ENCODE measurements at places on chromosomes 2 and 18.

GRCh38 chr18:63157293-63158011 is 162.1 kb downstream of the BCL2 start:
- DNase-seq: no peak

GRCh38 chr18:36247036-36247435 is 50.5 kb upstream of the FHOD3 start:
- DNase-seq: no peak

GRCh38 chr2:205714058-205714776 is 31.9 kb downstream of the NRP2 start:
- DNase-seq: no peak

- DNase-seq: no peak
Observed at GRCh38 chr2:238789317-238789806, 58.5 kb upstream of the TWIST2 start.

DNA sequence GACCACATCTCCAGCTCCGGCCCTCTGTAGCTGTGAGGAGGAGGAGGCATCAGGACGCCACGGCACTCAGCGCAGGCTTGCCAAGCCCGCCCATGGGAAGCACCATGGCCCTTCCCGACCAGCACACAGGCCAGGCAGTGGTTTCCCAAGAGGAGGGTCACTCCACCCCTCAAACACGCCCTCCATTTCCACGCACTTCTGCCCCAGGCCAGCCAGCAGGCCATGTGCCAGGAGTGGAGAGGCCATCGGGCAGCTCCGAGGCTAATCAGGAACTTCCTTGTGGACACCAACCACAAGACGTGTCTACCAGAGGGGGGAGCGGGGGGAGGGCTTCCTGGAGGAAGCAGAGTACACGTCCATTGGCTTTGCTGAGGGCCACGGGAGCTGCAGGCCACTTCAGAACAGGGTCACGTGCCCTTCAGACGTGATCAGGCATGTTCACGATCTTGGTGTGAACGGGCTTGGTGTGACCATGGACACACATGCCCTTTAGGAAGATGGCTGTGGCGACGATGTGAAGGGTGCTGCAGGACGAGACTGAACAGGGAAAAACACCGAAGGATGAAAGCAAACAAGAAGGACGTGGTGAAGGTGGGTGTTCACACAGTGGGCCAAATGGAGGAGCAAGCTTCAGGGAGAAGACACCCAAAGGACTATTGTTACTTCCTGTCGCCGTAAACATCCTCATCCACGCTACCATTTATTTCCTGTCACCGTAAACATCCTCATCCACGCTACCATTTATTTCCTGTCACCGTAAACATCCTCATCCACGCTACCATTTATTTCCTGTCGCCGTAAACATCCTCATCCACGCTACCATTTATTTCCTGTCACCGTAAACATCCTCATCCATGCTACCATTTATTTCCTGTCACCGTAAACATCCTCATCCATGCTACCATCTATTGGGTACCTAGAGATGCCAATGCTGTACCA is 6.5 kb upstream of the MTERF4 start:
- no peak for DNase-seq

DNA sequence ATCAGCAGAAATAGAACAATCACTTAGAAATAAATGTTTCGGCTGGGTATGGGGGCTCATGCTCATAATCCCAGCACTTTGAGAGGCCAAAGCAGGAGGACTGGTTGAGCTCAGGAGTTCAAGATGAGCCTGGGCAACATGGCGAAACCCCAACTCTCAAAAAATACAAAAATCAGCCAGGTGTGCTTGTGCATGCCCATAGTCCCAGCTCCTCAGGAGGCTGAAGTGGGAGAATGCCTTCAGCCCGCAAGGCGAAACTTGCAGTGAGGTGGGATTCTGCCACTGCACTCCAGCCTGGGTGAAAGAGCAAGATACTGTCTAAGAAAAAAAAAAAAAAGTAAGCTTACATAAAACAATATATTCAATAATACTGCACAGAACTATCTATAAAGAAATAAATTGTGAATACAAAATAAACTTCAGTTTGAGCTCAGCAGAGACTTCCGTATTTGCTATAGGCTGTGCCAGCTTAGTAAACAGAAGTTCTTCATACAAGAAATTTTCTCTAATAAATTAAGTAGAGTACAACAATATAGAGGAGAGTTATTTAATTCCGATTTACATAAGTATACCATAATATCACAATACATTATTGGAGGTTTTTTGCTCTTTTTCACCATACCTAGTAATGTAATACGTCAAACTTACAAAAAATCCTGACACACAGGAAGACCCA is 43.6 kb downstream of the SRBD1 start:
- no peak for DNase-seq

DNA sequence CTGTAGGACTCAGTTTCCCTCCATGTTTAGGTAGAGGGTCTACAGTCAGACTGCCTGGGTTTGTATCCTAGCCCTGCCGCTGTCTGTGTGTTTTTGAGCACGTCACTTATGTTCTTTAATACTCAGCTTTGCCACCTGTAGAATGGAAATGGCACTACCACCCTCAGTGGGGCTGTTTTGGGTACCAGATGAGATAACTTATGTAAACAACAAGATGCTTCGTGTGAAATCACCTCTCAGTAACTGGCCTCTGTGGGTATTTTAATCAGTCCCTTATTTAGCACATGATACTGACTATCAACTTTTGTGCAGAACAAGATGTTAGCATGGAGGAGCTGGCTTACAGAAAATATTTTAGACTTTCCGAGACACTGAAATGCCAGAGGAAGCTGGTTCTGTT is 296.0 kb downstream of the LRRTM1 start:
- DNase-seq: no peak

GRCh38 chr18:13382954-13383827 is 164.6 kb downstream of the LDLRAD4 start:
- no peak for DNase-seq

GRCh38 chr18:66754335-66754734 is 150.4 kb upstream of the CDH19 start:
- no peak for DNase-seq

GRCh38 chr2:68426848-68427579 is 40.1 kb downstream of the FBXO48 start:
- DNase-seq: no peak

DNA sequence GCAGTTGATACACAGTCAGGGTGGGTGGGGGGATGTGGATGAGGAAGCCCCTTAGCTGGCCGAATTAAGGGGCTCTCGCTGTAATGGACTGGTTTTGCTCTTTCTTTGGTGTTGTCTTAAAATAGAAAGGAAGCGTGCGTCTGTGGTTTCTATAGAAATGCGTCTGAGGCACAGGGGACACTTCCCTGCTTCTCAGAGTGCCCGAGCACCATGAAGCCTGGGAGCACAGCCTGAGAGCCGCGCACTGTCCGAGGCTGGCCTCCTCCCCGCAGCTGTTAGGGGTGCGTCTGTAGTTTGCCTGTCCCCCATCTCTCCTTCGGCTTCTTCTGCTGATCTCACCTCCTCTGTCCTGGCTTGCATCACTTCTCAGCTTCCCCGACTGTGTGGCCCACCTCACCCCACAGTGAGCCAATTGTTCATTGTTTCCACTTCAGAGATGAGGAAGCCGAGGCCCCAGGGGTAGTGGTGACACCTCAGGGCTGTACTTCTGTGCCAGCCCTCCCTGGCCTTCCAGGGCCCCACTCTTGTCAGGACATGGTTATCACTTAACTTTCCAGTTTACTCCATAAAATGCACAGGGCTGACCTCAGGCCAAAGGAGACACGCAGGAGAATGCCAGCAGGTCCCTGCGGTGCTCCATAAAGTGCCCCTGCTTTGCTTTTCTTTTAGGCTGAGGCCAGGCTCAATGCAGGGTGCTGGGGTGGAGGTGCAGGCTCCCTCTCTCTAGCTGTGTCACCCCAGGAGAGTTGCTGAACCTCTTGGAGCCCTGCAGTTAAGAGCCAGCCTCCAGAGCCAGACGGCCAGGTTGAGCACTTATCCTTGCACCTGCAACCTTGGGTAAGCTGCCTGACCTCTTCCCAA is 210.6 kb downstream of the SEPTIN10 start:
- DNase-seq: no peak

DNA sequence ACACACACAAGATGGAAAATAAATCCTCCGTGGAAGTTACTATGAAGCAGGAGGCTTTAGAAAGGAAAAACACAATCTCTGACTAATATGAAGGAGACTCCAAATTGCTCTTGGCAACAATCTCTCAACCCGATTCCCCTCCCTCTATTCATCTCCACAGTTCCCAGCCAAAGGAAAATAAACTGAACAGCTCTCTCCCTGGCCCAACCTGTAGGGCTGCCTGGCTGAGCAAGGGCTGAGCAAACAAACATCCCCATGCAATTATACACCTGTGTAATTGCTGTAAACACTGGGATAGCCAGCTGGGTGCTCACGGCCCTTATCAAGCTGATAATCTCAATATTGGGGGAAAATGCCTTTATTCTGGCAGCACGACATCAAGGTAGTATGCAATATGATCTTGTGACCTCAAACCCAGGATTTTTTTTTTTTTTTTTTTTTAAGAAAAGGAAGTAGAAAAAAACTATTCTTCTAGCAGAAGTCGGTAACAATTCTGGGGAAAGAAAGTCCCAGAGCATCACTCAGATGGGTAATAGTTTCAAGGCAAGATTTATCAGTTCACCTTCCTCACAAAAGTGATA is 203.3 kb upstream of the SMAD2 start:
- no peak for DNase-seq

- DNase-seq: no peak
Observed at GRCh38 chr2:55408098-55408882, 11.4 kb downstream of the CCDC88A start.

- no peak for DNase-seq
Observed at GRCh38 chr2:99101697-99102096, 39.8 kb upstream of the C2orf15 start.

DNA sequence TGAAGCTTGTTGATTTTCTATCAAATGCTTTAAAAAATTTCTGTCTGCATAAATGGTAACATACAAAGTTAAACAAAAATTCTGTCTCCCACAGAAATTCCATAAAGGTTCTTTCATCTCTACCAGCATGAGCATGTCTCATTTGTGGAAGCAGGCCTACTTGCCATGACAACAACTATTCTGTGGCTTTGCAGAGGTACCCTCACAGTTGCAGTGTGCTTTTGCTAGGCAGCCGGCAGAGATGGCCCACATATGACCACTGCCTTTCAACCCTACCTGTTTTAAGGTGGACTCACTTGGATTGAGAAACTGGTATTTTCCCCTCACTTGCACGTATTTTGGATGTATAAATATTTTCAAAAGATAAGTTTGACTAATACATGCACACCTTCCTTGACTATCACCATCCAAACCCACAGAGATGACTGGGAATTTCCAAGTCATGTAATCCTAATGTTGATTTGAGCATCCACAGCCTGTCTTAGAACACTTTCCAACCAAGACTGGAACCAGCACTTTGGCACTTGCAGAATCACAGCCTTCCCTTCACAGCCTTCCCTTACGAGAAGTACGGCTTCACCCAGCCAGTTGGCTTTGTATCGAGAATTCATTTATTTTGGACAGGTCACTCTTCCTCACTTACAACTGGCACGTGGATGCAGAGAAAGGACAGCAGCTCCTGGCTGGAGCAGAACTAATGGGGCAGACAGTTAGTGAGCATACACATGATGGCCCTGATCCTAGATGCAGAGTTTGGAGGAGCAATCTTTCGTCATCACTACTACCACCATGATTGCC is 9.3 kb upstream of the FHL2 start:
- DNase-seq: no peak

DNA sequence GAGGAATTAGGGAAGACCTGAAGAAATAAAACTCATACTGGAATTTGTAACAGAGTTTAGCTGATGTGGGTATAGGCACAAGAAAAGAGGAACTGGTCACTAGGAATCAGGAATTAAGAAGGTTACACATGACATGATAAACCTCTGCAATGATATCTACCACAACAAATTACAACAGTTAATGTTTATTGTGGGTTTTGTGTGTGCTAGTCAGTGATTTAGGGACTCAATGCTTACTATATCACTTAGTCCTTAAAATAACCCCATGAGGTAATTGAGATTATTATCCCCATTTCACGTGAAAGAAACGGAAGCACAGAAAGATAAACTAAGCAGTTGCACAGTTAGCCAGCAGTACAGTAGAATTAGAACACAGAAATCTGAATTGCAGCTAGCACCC is 415.8 kb upstream of the ZEB2 start:
- no peak for DNase-seq

GRCh38 chr2:2328848-2329247 is 2.2 kb downstream of the MYT1L start:
- no peak for DNase-seq

- DNase-seq: no peak
Observed at GRCh38 chr2:98445683-98446581, 1.3 kb downstream of the INPP4A start.

GRCh38 chr2:200222791-200223190 is 83.7 kb upstream of the SPATS2L start:
- no peak for DNase-seq

DNA sequence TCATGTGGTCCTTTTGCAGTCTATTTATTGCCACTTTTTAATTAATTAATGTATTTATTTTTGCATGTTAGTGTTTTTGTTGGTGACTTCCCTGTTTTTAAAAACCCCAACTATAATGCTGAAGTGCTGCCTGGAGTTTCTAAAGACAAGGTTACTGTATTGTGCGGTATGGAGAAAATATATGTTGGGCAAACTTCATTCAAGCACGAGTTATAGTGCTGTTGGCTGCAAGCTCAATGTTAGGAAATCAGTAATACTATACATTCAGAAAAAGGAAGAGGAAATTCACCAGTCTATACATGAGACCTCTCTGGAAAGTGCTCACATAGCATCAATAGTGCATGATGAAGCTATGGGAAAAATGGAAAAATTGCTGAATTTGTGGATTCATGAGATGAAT is 15.4 kb upstream of the RBMS1 start:
- no peak for DNase-seq

DNA sequence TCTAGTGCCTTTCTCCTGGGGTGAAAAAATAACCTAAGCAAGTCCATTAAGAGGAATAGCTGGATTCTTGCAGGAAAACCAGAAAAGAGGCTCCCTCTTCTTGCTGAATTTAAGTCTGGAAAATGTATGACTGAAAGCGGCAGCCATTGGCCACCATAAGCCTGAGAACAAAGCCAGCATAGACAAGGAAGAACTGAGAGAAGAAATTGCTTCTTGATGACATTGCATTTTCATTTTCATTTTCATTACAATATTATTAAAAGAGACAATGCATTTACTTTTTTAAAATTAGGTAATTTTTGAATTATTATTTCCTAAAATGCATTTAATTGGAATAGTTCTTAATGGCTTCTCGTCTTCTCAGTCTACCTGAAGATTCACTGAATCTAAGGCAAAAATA is 1157.5 kb upstream of the ZEB2 start:
- no peak for DNase-seq

GRCh38 chr2:207589143-207589542 is 36.1 kb downstream of the METTL21A start:
- no peak for DNase-seq

GRCh38 chr2:96140941-96141623 is 2.8 kb upstream of the ASTL start:
- DNase-seq: no peak

- no peak for DNase-seq
Observed at GRCh38 chr18:3219631-3220335, at the start of gene MYOM1. MYOM1 (minus strand) TSS chr18:3219968; CDS start chr18:3215223, 4,745 bp downstream.

DNA sequence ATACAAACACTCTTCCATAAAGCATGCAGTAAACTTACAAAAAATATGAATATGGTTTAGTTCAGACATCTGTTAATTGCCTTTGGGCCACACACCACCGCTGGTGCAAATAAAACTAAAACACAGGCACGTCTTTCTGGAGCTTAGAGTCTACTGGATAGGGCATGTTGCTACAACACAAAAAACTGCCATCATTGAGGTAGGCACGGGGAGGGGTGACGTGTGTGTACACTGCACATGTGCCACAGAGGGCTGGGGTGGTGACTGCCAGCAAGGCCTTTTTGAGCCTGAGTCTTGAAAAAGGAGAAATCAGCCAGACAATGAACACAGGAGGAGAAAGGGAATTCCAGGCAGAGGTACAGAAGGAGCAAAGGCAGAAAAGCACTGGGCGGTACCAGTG is 5.1 kb downstream of the SERPINE2 start:
- no peak for DNase-seq
